Ascending aorta (tissue), 2 donors: ENCODE measurements at places on chromosomes 12 and 14.

DNA sequence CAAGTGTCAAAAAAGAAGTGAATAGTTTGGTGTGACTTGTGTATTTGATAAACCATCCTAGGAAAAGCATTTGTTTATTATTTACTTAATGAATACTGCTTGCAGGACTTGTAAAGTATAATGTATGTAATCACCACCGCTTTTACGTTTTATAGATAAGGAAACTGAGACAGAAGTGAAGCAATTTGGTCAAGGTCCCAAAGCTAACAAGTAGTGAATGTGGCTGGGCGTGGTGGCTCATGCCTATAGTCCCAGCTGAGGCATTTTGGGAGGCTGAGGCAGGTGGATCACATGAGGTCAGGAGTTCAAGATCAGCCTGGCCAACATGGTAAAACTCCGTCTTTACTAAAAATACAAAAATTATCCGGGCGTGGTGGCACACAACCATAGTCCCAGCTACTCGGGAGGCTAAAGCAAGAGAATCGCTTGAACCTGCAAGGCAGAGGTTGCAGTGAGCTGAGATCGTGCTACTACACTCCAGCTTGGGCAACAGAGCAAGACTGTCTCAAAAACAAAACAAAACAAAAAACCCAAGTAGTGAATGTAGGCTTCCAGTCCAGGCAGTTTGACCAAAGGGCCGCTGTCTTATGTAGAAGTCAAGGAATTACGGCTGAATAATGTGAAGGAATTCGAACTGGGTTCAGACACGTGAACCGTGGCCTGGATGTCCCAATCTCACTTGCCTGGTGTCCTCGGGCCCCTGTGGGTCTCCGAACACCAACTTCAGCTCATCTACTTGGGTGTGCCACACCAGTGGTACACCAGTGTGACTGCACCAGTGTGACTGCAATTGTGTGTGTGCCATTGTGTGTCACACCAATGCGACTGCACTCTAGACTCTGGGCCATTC lies 88.3 kb upstream of the MED13L start:
- no peak for DNase-seq

DNA sequence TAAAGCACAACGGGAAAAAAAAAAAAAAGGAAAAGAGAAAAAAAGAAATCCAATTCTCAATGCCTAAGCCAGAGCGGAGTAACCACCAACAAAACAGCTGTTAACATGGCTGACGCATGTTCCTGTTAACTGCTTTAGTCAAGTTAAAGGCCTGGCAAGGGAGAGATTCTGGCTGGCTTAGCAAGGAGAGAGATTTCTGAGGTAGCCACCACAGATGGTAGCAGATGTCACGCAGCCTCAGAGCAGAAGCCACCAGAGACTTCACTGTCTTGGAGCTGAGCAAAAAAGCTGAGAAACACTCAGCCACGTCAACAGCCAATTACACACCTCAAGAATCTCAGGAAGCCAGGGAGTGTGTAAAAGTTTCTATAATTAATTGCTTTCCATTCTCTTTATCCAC lies 87.1 kb downstream of the TMCC3 start:
- DNase-seq = no peak

- DNase-seq = no peak
These were observed 1.8 kb upstream of the TBK1 start for GRCh38 chr12:64450057-64450640.

DNA sequence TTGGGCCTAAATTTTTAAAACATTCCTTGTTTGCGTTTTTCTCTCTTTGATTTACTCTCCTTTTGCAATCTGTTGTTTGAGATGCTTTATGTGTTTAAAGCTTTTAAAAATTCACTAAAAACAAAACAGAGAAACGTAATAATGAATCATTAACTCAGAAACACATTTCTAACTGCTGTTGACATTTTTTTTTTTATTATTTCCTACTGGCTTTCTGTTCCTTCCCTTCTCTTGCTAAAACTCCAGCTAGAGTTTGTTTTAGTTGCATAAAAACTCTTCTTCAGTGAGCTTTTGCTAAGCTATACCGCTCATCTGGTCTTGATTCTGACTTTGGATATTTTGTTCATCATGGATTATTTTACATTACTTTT lies 29.0 kb upstream of the SRGAP1 start:
- DNase-seq = no peak

DNA sequence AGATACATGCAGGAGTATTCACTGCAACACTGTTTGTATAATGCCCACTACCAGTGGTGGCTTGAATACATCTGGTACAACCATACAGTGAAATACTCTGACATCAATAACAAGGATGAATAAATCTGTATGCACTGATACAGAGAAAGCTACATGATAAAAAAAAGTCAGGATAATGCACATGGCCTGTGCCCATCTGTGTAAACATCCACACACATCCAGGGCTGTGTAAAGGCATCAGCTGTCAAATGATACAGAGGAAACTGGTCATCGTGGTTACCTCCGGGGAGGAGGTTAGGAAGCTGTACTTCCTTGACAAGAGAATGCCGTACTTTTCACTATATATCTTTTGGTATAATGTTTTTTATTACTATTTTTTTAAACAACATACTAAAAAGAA lies 176.6 kb downstream of the FOXN3 start:
- no peak for DNase-seq

- no peak for DNase-seq
These were observed 1040.4 kb downstream of the FLRT2 start for GRCh38 chr14:86570371-86570770.

GRCh38 chr12:123621101-123621500 lies 12.4 kb downstream of the EIF2B1 start:
- DNase-seq = no peak

GRCh38 chr12:121379945-121380344 lies 20.0 kb upstream of the RNF34 start:
- no peak for DNase-seq

DNA sequence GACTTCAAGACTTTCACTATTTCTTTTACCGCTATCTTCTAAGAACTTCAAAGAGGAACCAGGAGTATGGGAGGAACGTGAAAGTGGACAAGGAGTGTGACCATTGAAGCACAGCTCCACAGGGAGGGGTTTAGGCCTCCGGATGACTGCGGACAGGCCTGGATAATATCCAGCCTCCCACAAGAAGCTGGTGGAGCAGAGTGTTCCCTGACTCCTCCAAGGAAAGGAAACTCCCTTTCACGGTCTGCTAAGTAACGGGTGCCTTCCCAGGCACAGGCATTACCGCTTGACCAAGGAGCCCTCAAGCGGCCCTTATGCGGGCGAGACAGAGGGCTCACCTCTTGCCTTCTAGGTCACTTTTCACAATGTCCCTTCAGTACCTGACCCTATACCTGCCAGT lies 267.0 kb downstream of the RPL10L start:
- DNase-seq = no peak
